ENCODE measurements at places on chromosomes 16 and 17.
A peak's percentile ranks its signal among the peaks of the same experiment; 100 is the strongest.

DNA sequence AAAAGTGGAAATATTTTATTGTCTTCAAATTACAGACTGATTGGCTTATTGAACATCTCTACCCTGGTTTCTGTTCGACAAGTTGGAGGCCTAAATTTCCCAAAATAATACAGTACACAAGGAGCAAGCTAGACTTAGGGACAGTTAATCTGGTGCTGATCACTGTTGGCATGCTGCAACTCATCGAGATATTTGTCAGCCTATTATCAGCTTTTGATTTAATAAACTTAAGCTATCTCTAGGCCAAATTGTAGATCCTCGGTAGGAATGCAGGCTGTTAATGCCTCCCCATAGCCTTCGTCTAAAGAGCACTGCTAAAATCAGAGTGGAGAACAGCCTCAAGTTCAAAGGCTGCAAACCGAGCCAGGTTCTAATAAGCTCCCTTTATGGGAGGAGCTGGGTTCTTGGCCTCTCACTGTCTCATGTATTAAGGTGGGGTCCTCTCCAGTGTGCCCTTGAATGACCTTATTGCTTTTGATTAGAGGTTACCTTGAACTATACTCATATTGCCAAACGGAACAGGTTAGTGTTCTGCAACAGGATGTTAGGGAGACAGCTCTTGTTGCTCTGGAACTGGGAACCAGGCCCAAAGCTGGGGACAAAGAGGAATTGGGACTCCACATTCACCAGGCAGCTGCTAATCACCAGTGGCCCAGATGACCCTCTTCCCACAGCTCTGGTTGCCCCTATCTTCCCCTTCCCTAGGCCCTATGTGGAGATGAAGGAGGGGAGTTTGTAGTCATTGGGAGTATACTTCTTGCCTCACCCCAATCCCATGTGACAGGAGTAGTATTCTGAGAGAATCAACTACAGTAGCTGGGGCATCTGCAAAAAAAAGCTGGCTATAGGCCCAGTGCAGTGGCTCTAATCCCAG is 69.5 kb upstream of the NOL11 start:
- no peak for DNase-seq

GRCh38 chr17:74245871-74246270 is 28.2 kb upstream of the DNAI2 start:
- DNase-seq = no peak

- DNase-seq = no peak
These were observed 112.6 kb downstream of the FOXL1 start for GRCh38 chr16:86690970-86691369.

DNA sequence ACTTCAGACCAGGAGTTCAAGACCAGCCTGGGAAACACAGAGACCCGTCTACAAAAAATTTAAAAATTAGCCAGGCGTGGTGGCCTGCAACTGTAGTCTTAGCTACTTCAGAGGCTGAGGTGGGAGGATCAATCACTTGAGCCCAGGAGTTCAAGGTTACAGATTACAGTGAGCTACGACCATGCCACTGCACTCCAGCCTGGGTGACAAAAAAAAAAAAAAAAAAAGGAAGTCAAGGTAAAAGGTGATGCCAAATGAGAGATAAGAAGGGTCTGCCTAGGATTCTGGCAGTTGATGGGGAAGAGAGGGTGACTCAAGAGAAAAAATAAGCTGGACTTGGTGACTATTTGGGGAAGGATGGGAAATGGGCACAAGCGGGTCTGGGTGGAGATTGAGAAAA is 32.5 kb downstream of the MYO18A start:
- DNase-seq = no peak

DNA sequence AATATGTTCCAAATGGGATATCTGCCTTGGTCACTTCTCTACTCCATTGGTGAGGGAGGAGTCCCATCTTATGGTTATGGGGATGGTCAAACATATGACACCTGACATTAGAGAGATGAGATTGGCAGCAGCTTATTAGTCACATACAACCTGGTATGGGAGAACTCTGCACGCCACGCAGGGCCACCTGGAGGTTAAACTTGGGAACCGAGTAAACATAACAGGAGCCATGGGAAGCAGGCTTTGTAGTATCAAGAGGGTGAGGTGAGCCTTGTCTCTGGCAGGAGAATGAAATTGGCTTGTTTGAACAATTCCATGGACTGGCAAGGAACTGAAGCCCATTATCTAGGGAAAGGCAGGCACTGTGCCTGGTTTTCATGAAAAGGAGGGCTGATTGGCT is 238.7 kb upstream of the ELAC2 start:
- DNase-seq = no peak

DNA sequence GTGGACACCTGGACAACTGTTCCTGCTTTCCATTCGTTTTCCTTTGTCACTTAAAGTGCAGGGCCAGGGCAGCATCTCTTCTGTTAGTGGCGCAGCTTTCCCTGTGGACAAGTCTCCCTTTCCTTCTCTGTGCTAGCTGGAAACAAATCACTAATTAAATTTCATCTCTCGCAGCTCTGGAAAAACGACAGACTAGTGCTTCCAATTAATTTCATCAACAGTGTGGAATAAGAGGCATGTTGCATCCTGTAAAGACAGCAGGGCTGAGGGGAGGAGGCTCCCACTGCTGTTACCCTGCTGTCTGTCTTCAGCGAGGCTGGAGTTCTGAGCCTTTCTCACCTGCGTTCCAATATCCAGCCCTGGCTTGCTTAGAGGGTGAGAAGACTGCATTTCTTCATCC is 352.1 kb upstream of the HSBP1 start:
- DNase-seq = no peak

GRCh38 chr17:49834118-49834743 is 13.6 kb downstream of the TAC4 start:
- DNase-seq = no peak

GRCh38 chr17:9381068-9381467 is 194.6 kb downstream of the STX8 start:
- DNase-seq = no peak

GRCh38 chr17:79829004-79829403 is 10.2 kb downstream of the CBX4 start:
- no peak for DNase-seq

DNA sequence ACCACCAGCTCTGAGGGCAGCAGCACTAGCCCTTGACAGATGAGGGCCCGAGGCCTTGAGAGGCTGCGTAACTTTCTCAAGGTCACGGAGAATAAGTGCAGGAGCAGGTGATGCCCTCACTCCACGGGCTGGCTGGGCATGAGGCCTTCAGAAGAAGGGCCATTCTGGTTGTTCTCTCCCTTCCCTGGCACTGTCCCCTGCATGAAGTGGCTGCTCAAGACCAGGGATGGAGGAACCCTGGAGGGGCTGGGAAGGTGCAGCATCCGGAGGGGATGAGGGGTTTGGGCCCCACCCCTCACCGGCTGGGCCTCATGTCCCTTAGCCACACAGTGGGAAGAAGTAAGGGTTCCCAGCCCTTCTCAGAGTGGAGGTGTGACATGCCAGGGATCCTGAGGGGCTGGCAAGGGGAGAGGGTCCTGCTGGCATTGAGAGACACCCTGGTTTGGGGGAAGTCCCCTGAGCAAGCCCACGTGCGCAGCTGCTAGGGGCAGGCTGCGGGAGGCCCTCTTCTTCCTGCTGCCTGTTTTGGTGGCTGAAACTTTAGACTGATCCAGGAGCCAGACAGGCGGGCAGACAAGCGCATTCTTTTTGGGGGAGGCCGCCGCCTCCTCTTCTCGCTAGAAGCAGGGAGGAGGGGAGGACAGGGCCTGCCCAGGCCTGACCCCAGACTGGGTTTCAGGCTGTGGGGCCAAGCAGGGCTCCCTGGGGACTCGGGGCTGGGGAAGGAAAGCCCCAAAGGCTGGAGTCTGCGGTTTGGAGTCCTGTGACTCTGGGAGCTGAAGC is 74.0 kb downstream of the N4BP1 start:
- no peak for DNase-seq

DNA sequence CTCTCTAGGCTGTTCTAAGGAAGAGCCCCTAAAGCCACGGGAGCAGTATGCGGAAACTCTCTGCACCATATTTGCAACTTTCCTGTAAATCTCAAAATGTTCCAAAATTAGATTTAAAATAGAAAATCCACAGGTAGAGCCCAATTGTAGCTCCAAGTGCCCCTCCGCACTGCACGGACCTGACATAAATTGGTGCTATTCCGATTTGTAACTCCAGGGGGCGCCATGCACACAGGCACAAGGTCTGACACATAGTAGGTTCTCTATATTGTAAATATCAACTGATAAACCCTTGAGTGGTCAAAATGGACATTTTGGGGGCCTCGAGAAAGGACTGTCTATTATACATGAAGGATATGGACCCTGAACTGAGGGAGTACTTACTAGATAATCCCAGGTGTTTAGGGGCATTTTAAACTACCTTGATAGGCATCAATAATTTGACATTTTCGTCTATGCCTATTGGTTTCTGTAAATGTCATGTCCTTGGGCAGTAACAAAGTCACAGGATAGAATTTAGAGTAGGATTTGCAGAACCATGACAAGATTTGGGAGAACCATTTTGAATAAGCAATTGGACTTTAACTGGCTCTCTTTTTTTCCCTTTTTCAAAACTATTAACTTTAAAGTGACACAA is 36.6 kb upstream of the TMEM132E start:
- DNase-seq = peak; percentile 7

- no peak for DNase-seq
These were observed 1.0 kb upstream of the ETV4 start for GRCh38 chr17:43547189-43547550.

GRCh38 chr17:64706224-64707049 is 44.3 kb upstream of the SMURF2 start:
- DNase-seq = no peak

- no peak for DNase-seq
These were observed 53.7 kb upstream of the LGALS9 start for GRCh38 chr17:27577121-27577761.

DNA sequence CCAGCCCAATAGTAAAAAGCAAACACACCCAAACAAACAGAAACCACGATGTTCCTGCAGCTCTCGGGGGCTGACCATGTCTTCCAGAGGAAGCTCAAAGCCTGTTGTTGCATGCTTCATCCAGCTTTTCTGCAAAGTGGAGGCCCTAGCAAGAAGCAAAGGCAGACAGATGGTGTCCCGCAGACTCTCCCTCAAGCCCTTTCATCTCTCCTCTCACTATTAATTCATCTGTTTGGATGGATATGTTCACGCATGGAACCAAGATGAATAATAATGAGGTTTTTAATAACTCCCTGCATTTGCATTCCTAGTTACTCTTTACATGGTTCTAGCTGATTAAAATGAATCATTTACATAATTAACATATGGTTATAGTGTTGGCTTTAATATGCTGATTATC is 36.6 kb downstream of the RBFOX1 start:
- DNase-seq = no peak

GRCh38 chr17:2517539-2517938 is 5.9 kb upstream of the METTL16 start:
- DNase-seq = no peak

- DNase-seq = no peak
These were observed 81.2 kb upstream of the KIFC3 start for GRCh38 chr16:57883480-57883879.

- peak; percentile 48 for DNase-seq
These were observed 1.1 kb upstream of the NDUFAB1 start for GRCh38 chr16:23597003-23597756.

DNA sequence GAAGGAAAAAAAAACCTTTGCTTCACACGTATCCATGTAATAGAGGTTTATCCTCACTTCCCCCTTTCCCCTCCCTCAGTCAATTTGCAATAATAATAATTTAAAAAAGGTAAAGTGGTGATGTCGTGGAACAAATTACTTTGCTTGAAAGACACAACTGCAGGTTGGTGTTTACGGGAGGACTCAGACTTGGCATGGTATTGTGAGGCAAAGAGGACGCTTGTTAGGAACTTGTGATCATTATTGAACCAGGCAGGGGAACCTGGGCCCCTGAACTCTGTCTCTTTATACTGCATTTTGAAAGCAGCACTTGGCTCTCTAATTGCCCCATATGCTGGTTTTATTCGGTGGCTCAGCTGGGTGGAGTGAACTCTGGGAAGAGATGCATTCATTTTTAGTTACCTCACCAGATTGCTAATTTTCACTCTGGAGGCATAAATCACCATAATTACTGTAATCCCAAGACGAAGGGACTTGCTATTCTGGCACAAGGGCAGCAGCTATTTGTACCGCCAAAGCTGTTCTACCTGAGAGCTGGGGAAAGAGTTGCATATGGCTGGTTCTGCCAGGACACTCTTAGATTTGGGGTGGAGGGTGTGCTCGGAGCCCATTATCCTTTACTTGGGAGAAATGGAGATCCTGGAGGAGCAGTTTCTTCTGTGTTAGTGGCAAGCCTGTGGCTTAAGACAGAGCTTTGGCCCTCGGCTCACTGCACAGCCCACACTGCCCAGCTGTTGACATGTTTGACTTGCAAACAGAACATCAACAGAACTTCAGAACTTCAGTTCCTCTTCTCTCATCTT is 5.7 kb upstream of the DHX8 start:
- DNase-seq = no peak

DNA sequence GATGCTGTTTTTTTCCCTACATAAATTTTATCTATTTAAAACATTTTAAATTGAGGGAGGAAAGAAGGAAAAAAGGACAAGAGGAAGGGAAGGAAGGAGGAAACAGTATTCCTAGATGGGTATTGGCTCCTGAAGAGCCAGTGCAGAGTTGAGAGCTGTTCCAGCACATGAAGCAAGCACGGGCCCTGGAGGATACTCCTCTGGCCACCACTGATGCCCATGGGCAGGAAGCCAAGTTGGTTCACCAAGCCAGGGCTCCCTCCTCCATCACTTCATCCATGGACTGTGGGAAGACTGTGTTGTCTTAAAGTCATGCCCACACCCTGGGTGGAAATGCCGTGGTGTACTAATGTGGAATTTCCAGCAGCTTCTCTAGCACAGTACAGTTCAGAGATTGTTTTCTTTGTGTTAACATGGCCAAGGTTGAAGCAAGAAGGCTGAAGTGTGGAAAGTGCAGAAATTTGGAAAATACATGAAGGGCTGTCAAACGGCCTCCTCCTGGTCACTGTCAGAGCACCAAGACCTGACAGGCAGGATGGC is 23.9 kb upstream of the NOS2 start:
- DNase-seq = no peak

DNA sequence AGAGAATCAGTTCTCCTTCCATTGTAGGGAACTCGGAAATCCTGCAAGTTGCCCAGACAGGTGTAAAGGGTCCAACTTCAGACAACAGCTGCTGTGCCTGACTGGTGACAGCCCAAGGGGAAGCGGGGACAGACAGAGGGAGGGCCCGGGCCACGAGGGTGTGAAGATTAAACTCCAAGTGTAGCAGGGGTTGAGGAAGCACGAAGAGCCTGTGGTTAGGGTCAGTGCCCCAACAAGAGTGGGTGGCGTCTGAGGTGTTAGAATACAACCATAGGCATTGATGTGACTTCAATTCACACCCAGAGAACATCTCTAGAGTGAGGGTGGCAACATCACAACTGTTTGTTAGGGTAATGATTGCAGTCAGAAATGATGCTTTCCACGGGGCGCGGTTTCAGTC is 39.1 kb downstream of the ASPA start:
- DNase-seq = no peak

Data from GM12864 (cell line).